ENCODE measurements at places on chromosomes 7 and 10.

GRCh38 chr10:79315602-79315920, 31.7 kb upstream of the PPIF start:
- no peak for DNase-seq

DNA sequence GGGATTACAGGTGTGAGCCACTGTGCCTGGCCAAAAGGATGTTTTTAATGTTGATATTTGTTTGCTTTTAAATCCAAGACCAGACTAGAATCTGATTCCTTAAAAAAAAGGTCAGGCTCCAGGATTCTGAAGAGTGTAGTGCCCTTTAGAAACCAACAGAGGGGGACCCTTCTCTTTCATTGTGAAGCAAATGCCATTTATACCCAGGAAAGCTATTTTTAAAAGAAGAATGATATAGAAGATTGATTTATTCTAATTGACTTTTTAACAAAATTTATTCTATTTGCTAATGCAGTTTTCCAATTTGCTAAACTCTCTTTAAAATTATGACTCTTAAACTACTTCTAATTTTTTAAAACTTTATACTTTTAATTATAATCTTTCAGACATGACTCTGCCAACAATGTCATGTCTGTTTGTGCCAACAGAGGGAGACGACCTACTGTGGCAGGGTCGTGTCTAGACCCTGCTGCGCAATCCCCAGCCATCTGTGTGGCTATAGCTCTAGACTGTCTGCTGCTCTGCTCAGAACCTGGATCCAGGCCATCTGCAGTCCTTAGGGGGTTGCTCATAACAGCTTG, 201.0 kb upstream of the IMMP2L start:
- no peak for DNase-seq

DNA sequence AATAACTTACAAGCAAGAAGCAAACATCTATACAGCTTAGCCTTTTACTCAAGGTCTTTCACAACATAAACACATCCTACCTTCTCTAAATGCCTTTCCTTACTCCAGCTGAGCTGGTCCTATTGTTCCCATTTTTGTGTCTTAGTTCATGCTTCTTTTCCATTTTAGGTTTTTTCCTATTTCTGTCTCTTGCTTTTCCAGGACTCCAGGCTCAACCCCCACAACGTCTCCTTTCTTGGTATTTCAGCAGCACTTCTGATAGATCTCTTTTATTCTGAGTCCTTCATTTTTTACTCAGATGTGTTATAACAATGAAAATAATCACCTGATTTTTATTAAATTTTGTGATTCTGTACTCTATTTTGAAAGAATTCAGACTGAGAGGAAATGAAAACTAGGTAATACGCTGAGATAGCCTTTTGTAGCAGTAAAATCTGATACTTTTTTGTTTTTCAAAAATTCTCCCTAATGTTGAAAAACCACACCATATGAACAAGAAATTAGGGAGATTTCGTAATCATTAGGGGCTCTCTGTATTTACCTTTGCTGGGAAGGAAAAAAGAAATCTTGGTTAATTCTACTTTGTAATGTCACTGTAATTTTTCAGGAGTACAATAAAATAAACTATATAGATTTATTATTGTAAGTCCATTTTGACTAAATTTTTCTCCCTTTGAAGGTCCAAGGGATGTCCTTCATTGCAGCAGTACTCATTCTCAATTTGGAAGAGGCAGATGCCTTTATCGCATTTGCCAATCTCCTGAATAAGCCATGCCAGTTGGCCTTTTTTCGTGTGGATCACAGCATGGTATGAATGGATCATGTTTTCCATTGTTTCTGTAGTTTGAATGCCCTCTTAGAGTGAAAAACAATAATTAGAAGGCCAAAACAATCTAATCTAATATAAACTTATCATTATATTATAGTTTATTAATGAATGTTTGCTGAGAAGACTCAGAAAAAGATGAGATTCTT, 24.0 kb upstream of the HELLS start:
- DNase-seq = no peak

DNA sequence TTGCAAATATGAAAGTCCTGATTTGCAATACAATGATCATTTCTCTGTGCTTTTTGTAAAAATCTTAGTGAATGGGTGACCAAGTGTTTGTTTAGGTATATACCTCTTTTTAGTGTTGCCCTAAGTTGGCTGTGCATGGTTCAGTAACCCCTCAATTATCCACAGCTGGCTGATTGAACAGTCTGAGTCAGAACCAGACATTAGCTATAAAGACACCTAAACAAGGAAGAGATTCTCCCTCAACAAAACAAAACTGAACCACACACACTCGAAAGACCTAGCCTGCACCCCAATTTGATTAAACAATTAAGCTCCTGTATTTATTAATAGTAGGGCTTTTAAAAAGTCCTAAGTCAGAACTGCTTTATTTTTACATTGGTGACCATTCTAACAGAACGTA, 2.8 kb downstream of the RSBN1L start:
- DNase-seq = no peak

DNA sequence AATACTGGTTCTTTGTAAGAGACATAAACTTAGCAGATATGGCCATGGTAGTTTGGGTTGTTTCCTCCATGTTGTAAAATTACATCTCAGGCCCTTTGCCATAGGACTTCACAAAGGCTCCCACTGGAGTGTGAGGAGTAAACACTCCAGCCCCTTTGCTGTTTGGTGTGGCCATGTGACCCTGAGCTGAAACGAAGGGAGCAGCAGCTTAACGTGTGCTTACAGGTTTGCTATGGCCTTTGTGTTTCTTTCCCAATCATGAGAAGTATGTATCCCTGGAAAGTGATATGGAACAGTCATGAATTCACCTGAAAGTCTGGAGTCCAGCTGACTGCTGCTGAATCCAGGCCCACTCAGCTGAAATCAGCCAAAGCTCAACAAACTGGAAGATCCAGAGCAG, 23.8 kb upstream of the SFTPA1 start:
- DNase-seq = no peak

- DNase-seq = no peak
Observed at GRCh38 chr10:44995914-44996669, 4.6 kb upstream of the ZNF22 start.

DNA sequence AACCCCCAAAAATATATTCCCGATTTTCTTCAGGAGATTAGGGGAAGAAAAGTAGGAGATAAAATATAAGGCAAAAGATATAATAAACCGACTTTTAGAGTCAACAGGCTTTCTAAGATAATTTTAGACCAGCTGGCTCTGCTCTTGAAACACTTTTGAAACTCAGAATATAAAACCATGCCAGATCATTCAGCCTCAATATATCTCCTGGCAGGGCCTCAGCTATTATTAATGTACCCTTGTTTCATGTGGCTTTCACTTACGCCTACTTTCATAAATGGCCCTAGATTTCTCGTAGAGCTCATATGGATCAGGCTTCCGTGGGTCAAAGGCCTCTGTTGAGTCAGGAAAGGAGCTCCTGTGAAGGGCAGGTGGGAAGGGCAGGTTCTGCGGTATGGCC, 396.0 kb downstream of the PHTF2 start:
- no peak for DNase-seq

DNA sequence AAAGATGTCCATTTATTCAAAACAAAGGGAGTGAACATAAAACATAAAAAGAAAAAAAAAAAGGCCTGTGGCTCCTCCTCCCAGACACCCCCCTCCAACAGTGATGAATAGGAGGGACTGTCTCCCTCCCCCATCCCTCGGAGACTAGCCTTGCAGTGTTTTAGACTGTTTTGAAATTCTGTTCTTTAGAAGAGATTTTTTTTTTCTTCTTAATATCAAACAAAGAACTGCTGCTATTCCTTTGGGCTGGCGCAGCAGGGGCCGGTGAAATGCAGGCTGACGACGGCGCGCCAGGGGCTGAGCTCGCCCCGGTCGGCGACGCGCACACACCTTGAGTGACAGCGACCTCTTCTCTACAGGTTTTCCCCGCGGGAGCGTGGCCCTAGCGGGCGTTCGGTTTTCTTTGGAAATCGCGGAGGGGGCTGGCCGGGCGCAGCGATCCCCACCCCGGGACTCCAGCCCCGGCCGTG, at the start of gene LANCL2:
TSS of gene LANCL2 (plus strand) at position 133 of the 470 bp plus-strand sequence. CDS start 689 bp downstream, outside the sequence.
- peak; percentile 59 for DNase-seq

DNA sequence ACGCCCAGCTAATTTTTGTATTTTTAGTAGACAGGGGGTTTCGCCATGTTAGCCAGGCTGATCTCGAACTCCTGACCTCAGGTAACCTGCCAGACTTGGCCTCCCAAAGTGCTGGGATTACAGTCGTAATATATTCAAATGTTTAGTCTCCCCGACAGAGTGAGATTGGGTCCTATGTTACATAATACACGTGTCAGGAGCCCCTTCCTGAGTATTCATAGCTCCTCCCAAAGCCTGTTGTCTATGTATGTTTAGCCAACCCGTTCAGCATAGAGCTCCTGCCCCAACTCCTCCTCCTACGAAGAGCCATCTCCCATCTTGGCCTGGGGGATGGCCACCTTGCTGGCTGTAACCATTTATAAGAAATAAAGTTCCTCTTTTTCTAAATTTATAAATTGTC, 2.7 kb upstream of the PPP2R2D start:
- no peak for DNase-seq

GRCh38 chr10:23110722-23111516, 15.5 kb downstream of the MSRB2 start:
- DNase-seq = no peak

GRCh38 chr7:22213081-22213480, 143.9 kb downstream of the RAPGEF5 start:
- no peak for DNase-seq

DNA sequence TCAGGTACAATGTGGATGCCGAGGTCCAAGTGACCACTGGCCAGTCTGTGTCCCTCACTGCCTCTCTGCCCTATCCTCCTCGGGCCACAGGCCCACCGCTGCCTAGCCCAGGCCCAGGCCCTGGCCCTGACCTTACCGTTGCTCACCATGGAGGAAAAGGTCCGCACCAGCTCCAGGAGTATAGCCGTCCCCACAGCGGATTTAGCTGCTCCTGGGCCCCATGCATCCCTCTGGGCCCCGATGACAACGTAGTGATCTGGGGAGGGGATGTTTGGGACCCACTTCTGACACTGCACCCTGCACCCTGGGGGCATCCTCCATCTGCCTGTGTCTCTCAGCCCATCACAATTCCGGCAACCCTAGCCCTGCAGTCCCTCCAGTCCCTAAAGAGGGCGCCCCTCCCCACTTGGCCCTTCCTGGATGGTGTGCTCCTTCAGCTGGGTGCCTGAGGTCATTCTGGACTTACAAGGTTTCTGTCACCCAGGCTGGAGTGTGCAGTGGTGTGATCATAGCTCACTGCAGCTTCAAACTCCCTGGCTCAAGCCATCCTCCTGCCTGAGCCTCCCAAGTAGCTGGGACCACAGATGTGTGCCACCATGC, 12.1 kb downstream of the TFR2 start:
- peak; percentile 56 for DNase-seq

GRCh38 chr10:118926903-118927302, 102.6 kb upstream of the NANOS1 start:
- DNase-seq = no peak

DNA sequence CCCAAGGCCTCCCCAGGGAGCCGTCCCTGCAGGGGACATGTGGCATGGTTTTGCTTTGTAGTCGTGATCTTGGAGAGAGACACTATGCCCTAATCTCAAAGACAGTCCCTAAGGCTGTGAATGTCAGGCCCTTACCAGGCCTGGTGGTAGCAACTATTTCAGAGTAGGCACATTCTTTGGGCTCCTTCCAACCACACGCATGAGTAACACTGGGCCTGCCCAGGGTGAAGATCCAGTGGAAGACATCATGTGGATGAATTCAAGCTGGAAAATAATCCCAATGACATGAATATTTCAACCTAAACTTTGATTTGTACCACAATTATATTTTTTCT, 39.5 kb upstream of the INSIG1 start:
- no peak for DNase-seq

DNA sequence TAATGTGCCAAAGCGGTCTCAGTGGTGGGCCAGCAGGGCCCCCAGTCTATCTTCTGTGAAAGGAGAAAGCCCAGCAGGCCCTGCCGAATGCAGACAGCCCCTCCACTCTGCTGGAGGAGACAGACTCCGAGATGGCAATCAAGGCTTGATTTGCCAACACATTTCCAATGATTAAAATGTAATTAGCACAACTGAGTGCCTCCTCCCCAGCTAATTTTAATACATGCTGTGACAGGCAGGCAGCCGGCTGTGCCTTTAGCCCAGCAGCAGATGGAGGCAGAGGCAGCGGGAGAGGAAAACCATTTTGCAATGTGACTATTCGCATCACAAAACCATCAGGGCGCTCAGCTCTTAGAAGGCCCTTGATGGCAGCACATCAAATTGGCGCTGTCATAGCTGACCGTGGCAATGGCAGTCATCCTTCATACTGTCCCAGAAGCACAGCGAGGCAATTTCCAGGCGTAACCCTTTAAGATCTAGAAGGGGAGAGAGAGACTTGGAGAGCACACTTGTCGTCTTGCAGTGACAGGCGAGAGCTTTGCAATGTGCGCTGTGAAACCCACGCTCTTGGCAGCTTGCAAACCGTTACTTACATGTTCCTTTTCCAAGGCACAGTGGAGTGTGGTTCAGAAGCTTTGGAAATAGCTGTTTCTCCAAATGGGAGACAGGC, 714.8 kb upstream of the GALNT17 start:
- DNase-seq = no peak
